ENCODE measurements at places on chromosomes 5 and 9.

GRCh38 chr5:138927979-138928378, 52.8 kb upstream of the LRRTM2 start:
- peak; percentile 29 for DNase-seq

- no peak for DNase-seq
Observed at GRCh38 chr9:87497604-87498045, at the start of gene DAPK1. Gene DAPK1 (plus strand): TSS chr9:87497867. CDS start chr9:87499078, 1,211 bp downstream.

DNA sequence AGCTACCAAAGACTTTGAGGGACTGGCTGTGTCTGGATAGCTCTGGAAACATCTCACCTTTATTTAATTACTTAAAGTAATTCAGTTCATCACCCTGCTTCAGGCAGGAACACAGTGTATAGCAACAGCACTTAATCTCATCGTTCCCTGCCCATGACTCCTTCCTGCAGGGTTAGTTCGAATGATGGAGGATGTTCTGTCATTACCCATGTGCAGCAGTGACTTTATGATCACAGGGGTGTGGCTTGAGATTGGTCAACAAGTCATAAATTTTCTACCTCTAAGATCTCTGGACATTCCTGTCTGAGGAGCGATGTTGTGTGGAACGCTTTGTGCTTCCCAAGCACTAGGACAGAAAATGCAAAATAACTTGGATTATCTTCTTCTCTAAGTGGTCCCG, 37.1 kb upstream of the PRUNE2 start:
- no peak for DNase-seq

DNA sequence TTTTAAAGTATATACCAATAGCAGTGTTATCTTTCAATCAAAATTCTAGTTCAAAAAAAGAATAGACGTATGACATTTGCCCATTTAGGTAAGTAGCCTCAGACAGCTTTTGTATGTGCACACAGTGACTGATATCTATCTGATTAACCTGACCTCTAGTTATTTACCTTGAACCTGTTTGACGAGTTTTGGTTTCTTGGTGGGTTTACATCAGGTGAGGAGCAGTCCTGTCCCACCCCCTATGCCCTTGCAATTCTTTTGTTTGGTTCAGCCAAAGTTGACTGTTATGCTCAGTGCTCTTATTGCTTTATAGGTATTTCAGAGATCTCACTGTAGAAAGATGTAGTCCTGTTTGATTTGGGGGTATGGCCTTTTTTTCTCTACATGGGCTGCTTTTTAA, 147.2 kb downstream of the ISOC1 start:
- no peak for DNase-seq

DNA sequence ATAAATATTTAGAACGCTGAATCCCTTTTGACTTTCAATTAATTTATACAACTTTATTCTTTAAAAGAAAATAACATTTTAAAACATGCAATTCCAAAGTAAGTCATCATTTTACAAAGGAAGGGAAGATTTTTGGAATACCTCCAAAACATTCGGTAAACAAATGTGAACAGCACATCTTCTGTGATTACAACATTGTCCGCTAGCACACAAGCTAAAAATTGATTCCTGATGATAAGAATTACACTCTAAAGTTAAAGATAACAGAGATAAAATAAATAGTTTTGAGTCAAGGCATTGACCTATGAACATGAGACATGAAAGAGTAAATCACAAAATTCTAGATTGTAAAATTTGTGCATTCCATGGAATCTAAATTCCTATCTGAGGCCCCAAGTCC, 56.2 kb upstream of the TRAF1 start:
- no peak for DNase-seq

DNA sequence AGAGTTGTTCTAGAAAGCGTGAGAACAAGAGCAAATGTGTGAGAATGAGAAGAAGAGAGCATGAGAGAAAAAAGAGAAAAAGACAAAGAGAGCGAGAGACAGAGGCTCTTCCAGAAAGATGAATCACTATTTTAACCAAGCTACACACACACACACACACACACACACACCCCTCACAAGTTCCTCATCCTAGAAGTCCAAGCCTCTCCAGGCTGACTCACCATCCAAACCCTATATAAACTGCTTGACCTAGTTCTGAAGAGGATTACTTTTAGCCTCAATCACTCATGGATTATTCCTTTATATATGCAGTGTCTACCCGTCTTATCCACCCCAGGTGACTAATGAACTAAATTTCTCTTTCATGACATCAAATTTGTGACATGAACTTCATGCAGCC, 37.6 kb downstream of the C9orf57 start:
- no peak for DNase-seq

DNA sequence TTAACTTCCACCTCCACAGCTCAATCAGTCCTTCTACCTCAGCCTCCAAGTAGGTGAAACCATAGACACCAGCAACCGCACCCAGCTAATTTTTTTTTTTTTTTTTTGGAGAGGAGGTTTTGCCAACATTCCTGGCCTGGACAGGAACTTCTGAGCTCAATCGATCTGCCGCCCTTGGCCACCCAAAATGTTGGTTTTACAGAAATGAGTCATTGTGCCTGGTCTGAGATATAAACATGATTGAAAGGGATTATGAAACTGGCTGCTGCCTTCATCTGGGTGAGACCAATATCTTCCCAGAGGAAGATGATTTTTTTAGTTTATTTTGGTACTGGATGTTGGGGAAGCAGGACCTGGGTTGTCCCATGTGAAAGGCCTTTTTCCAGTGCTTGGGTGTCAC, 9.2 kb downstream of the TAF11L12 start:
- no peak for DNase-seq

GRCh38 chr5:29122306-29122705, 2071.2 kb upstream of the CDH6 start:
- DNase-seq: no peak

DNA sequence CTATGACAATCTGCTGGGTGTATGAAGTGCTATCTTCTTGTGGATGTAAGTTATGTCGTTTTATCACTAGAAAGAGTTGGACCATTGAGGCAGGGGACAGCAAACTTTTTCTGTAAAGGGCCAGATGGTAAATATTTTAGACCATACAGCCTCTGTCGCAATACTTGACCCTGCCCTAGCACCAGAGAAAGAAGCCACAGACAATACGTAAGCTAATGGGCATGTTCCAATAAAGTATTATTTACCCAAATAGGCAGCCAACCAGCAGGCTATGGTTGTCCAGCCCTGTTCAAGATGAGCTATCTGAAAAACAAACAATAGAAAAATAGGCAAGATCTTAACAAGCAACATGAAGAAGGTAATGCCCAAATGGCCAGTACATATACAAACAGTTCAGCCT, 36.4 kb downstream of the MTX3 start:
- DNase-seq: no peak

- DNase-seq: no peak
Observed at GRCh38 chr5:144972317-144972716, 801.6 kb downstream of the KCTD16 start.

DNA sequence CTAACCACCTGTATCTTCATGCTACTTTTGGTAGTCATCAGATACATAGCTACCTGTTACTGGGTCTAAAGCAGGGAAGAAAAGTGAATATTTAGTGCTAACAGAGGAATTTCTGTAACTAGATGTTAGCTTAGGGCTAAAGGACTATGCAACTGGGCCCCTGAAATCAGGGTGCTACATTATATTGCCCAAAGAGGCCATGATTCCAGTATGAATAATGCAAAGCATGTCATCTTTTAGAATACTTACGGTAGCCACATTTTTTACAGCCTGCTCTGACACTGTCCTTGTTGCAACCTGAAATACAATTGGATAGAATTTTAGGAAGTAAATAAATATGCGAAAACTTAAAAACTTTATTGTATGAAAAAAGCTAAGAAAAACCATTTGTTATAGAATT, 14.4 kb downstream of the SREK1IP1 start:
- no peak for DNase-seq

GRCh38 chr9:37798677-37799076, 1.9 kb upstream of the DCAF10 start:
- no peak for DNase-seq

DNA sequence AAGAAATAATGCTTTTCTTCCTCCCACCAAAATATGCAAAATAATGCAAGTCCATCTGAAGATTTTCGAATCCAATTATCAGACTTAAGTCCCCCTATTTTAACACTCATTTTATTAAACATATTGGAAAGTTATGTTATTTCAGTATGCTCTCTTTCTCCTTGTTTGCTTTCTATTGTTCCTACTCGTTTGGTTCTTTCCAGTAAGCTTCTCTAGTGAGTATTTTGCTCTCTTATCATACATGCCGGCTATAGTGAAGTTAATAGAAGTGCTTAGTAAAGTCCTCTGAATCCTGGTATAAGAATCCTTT, 517 bp downstream of the ALDH1A1 start:
- DNase-seq: no peak

DNA sequence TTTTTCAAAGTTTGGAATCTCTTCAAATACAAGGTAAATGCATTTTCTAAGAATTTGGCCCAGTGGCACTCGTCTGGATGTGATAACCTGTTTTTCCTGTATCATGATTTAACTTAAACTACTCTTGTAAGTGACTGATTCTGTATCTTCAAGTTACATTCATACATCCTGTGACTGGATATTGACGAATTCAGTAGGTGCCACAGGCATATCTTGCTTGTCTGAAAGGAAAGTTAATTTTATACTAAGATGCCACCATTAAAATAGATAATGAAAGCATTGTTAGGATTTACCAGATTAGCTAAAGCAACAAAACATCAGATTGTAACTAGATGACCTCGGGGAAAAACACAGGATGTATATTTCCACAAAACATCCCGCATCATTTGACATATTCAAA, 175.3 kb upstream of the ZNF608 start:
- DNase-seq: no peak

DNA sequence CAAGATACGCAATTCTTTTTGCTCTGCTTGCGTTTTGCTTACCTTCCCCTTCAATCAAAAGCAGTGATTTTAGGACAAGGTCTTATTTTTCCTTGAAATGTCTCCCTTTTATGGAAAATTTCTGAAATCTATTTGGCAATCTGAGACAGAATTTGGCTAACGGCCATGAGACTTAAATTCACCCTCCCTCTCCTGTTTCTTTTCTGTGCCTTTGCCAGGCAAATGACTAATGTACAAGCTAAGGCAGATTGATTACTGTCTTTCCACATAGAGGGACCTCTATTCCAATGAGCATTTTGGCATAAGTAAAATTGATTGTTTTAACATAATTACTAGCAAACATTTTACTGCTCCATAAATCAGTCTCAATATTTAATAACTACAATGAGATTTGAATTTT, 31.7 kb downstream of the FAM81B start:
- DNase-seq: no peak

DNA sequence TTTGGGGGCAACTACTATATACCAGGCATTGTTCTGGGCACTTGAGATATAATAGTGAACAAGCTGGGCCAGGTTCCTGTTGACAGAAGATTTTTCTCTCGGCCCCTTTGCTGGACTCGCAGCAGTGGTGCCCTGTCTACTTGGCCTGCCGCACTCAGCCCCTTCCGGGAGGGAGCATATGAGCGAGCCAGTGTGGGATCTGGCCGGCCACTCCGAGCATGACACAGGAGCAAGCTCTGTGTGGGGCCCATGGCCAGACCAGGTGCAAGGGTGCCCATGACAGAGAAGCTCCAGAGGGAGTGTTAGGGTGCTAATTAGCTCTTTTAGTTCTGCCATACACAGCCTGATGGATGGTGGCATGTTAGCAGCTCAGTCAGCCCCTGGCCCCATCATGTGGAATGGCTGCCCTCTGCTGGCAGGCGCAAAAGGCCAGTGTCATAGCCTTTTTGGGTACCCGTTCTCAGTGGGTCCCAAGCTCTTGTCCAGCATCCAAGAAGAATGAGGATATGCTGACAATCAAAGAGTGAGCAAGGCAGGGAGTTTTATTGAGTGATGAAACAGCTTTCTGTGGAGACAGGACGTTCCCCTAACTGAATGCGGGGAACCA, 9.3 kb upstream of the KIF4B start:
- DNase-seq: no peak

- DNase-seq: no peak
Observed at GRCh38 chr5:68344447-68345111, 129.0 kb downstream of the PIK3R1 start.

- DNase-seq: no peak
Observed at GRCh38 chr5:10543585-10544040, 20.3 kb upstream of the ANKRD33B start.

Data from cerebellar nuclear complex (tissue), 1 donor.